ENCODE measurements at places on chromosomes 3 and 15.

DNA sequence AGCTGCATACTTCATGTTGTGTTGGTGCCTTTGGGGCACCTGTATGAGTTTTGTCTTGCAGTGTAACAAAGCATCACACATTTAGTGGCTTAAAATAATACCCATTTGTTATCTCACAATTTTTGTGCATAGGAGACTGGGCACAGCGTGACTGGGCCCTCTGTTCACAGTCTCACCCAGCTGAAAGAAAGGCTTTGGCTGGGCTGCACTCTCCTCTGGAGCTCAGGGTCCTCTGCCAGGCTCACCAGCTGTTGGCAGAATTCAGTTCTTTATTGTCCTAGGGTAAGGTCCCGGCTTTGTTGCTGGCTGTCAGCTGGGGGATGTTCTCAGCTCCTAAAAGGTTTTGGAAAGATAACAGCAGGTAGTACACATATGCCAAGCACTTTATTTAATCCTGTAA lies 263.3 kb downstream of the CLSTN2 start:
- DNase-seq: no peak

DNA sequence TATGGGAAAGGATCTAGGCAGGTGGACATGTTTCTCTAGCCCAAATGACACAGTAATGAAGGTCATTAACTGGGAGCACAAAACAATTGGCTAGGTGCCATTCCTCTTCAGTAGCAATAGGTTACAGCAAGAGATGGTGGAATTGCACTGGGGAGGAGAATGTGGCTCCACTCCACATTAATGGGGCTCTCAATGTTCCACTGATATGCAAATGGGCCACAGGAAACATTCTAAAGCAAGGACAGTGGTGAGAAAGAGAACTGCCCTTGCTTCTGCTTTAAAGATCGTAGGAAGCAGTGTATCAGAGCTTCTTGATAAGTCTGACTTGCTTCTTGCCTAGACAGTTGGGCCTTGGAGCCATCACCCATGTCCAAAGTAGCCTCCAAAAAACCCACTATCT lies 271.4 kb upstream of the PPP2R3A start:
- DNase-seq: no peak

DNA sequence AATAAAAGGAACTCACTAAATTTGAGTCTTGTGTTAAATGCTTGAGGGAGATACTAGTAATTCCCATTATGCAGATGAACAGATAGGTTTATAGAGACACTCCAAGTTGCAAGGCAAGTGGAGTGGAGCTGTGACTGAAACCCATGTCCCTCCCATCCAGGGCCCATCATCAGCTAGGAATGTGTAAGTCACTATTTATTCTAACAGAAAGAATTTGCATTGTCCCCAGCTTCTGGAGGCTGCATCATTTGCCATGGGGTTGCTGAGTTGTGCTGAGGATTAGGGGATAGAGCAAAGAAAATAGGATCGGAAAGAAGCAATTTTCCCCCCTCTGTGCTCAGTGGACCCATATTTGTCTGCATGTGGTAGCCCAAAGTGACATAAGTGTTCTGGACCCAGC lies 197.4 kb upstream of the RGMA start:
- DNase-seq: no peak

GRCh38 chr15:60937278-60937677 lies 291.8 kb downstream of the RORA start:
- DNase-seq: no peak

DNA sequence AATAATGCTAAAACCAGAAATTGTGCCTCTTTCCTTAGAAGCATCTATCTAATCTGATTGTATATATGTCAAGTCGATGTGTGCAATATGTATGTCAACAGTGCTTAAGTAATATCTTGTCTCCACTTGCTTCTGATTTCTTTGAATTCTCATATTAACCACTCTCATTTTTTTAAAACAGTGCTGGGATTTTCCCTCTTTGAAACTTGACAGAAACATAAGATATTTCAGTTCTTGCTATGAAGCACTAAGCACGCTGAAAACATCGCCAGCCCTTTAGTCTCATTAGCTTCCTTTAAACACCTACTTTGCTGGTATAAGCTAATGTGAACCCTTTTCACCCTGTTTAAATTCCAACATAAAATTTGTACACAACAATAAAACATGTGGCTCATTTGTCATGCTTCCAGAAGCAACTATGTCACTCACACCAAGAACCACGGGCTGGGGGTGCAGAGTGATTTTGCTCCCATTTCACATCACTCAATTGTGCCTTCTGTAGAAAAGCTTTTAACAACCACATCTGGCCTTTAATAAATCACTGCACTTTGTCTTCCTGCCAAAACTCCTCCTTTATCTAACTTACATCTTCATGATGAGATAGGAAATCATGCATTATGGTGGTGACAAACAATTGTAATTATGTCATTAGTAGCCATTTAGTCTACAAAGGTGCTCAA lies 185.2 kb downstream of the FOXP1 start:
- peak; percentile 35 for DNase-seq

GRCh38 chr15:70029297-70029701 lies 68.4 kb downstream of the TLE3 start:
- DNase-seq: no peak

DNA sequence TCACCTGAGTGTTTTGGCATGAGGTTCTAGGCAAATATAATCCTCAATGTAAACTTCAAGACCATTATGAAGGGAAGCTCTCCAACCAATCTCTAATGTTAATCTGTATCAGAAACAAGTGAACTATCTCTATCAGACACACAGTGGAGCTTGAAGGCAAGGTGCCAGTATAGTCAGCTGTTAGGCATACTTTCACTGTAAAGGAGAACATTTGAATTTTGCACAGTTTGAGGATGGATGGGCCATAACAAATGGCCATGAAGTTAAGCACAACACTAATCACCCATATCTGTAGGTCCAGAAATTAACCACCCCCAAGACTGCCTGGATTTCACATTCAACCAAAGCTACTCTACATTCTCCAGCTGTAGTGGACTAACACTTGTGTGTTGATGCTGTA lies 69.1 kb upstream of the LMOD3 start:
- DNase-seq: no peak

DNA sequence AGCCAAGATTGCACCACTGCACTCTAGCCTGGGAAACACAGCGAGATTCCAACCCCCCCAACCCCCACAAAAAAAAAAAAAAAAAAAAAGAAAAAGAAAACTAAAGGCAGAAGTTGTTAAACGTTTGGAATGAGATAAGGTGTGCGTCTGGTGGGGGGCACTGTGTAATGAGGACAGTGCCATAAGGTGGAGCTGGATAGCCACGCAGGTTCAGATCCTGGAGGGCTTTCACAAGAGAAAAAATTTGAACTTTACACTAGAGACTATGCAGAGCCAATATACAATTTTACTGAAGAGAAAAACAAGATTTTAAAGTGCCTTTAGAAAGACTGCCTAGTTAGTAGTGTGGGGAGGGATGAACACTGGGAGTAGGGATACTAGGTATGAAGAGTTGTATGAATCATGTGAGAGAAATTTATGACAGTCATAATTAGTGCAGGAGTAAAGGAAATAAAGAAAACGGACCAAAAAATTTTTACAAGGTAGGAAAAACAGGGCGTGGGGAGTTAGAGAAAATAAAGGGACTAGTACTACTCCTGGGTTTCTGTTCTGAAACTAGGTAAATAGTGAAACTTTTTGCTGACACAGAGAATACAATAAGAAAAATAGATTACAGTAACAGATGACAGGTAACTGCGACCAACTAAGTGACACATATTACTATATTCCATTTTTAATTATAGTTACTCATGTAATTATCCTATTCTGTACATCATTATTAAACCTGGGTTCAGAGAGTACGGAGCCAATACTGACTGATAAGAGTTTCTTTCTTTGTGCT lies 108.1 kb downstream of the PEAK1 start:
- DNase-seq: no peak

DNA sequence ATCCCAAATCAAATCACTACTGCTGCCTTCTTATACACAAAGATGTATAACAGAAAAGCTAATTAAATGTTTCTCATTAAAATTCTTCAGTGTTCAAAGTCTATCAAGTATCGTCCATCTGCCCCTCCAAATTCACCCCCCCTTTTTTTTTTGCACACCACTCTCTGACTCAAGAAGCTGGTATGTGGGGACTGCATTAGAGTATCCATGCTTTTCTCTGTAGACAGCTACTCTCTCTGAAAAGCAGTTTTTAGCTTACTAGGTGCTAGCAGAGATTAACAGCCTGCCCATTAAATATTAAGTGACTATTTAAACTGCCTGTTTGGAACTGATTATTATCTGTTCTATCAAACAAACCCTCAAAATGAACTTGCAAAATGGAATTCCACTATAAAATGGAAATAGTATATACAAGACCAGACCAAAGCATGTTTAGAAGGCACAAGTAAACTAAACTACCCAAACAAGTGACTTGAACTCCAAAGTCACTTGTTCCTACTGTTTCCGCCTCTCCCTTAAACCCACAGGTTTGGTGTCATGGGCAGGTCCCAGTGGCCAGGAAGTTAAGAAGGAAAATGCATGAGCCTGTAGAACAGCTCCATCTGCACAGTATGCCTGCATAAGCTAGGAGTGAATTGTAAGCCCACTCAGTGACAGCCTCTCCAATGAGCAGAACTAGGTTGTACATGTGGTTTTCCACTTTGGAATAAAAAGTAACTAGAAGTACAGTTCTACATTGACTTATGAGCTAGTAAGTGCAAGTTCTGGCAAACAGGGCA lies 32.5 kb downstream of the GBE1 start:
- no peak for DNase-seq

- DNase-seq: no peak
Observed at GRCh38 chr3:179512378-179512777, 50.3 kb upstream of the ACTL6A start.

DNA sequence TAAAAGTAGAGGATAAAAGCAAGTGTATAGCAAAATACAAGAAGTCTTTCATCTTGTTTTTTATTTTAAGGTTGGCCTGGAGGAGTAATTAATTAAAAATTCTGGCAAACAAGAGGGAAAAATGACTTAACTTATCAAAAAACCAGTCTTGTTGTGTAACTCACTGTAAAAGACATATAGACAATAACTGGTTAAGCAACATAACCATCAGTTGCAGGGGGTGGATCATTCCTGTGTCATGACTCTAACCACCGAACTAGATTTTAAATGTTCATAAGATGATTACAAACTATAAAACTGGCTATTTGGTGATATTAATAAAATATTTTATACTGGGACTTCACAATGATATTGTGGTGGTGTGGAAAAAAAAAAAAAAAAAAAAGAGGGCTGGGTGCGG lies 130.6 kb downstream of the STAG1 start:
- no peak for DNase-seq

DNA sequence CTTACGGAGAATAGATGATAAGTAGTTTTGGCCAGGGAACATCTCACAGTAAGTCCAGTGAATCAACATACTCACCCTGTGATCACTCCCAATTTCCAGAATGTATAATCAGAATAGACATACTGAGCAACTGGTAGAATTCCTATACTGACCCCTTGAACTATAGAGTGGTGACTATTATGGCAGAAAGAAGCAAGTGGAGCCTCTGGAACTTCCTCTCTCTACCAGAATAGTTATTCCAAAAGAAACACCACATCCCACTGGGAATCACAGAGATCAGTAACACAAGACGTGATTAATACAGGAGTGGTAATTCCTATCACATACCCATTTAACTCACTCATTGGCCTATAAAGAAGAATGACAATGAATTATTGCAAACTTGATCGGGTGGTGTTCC lies 50.1 kb upstream of the TRIM42 start:
- DNase-seq: no peak

- DNase-seq: no peak
Observed at GRCh38 chr3:95711789-95712188, 1102.6 kb upstream of the EPHA6 start.

GRCh38 chr15:40002295-40002694 lies 36.7 kb downstream of the SRP14 start:
- no peak for DNase-seq

- no peak for DNase-seq
Observed at GRCh38 chr3:29764603-29765254, 483.9 kb downstream of the RBMS3 start.

DNA sequence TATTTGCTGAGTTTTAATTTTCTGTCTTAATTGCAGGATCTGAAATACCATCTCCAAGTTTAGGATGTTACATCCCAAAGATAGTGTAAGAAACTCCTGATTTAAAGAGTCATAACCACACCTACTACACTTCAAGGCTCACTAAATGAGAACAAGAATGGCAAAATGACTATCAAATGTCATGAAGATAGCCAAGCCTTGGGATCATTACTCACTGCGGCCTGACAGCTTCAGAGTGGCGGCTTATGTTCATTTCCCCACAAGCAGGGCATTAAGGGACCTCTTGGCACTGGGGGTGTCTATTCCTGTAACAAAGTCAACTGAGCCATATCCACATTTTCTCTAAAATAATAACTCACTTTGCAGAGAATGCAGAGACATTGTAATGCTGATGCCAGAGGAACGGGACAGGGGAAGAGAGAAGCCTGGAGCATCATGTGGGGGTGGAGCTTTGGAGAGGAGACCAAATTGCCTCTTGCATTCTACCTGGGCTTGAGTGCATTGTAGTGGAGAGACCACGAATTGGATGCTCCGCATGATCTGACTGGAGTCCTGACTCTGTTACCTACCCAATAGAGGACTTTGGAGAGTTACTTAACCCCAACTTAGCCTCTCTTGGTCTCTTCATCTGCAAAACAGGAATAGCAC lies 219.2 kb downstream of the OPA1 start:
- DNase-seq: no peak

DNA sequence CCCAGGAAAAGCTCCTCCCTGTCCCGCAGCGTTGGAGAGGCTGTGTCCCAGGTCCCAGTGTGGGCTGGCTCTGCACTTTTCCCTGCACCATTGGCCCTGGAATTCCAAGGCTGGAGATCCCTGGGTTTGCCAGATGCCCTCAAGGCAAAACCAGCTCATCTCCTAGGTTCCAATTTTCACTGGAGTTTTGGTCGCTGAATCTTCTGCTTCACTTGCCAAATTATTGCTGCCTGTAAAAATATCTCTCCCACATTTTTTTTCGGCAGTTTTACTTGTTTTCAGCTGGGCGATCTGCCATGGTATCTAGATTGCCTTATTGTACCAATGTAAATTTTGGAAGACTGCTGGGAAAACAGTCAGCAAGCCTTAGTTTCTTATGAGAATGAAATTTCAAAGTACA lies 150.9 kb upstream of the ATP10A start:
- DNase-seq: no peak

DNA sequence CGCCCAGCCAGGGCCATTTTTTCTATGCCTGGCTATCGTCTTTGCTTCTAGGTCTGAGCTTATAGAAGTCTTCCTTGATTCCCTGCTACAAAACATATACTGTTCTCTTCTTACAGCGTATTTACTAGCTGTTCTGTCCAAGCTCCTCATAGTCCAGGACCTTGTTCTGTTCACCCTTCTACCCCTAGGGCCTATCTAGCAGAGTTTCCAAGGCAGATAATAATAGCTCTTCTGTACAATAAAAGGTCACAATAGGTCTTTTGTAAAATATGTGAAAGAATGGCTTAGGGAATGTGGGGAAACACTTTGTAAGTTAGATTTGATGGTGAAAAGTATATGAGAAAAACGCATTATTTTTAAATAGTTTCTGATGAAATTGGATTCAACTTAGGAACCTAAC lies 158.2 kb downstream of the P3H2 start:
- DNase-seq: no peak

GRCh38 chr15:77632534-77633133 lies at the start of gene LINGO1:
Gene LINGO1, minus strand, starts transcription at chr15:77632912. Its CDS starts 597 bp downstream, at chr15:77632315.
- no peak for DNase-seq
